ENCODE measurements at places on chromosomes 5 and 9.

DNA sequence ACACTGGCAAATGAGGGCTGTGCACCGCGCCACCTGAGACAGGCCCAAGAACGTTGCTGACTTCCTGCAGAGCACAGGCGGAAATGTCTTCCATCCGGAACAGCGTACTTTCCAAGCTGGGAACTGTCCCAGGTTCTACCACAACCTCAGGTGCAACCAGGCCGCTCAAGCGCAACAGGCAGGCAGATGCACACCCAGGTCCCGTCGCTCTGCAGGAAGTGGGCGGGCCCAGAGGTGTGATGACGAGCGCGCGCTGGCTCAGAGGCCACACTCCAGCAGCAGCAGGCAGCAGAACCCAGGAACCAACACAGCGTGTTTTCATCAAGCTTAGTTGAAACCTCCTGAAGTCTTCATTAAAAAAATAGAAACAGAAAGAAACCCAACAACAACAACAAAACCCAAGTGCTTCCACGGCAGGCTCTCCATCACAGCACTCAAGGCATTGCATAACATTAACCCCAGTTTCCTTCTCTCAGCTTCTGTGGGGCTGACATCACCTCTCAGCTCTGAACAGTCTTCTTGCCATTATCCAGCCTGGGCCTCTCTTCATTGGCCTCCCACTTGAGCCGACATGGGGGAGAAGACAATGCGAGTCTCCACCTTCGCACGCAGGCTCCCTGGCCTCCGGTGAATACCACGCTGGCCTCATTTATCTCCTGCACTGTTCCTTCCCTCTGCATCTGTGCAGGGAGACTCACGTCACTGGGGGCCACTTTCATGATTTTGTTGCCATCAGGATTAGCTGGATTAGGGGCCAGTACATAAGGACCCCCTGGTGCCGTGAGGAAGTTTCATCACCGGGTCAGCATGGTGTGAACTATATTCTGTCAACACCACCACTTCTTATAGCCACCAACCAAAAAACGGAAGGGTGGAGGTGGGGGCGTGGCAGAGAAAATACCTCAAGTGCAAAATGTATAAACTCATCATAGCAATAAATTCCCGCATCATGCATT, 22.1 kb downstream of the PTCH1 start:
- no peak for DNase-seq

DNA sequence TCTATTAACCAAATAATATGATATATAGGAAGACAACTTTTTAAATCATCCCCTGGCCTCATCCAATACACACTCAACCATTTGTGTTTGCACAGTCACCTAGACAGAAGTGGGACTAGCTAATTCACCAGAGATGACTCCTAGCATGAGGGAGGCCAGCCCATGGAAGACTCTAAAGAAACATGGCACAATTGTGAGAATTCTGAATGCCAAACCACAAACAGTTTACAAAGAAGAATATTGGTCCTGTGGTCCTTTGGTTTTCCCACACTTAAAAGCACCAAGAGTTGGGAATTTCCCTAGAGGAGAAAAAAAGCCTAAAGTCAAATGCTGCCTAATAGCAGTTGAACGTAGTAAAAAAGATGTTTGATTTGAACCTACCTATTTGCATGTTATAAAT, 609.9 kb downstream of the ACTL7B start:
- no peak for DNase-seq

- DNase-seq = no peak
Observed at GRCh38 chr5:108687595-108688200, 60.0 kb upstream of the FER start.

GRCh38 chr5:113176196-113176595, 199.6 kb downstream of the DCP2 start:
- no peak for DNase-seq

DNA sequence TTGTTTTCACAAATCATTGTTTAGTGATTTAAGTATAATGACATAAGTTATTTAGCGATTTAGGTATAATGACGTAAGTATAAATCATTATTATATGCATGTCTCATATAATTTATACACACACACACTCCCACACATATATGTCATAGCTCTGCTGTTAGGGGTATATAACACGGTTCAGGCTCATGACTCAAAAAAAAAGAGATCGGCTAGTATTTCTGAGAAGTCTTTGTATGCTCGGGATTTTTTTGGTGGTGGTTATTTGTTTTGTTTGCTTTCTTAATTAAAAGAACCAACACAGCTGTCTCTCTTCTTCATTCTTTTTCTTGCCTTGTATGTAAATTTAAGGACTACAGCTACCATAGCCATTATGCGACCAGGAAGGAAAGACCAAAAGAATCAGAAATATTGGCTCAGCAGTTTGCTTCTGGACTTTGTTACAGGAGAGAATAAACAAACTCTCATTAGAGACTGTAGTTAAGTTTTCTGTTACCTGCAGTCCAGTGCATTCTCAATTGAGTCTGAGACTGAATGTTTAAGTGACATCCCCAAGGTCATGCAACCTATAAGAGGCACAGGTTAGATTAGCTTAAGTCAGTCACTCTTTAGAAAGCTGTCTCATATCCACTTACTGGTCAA, 83.2 kb upstream of the NREP start:
- no peak for DNase-seq

- no peak for DNase-seq
Observed at GRCh38 chr5:172875505-172876279, 41.6 kb downstream of the ERGIC1 start.

DNA sequence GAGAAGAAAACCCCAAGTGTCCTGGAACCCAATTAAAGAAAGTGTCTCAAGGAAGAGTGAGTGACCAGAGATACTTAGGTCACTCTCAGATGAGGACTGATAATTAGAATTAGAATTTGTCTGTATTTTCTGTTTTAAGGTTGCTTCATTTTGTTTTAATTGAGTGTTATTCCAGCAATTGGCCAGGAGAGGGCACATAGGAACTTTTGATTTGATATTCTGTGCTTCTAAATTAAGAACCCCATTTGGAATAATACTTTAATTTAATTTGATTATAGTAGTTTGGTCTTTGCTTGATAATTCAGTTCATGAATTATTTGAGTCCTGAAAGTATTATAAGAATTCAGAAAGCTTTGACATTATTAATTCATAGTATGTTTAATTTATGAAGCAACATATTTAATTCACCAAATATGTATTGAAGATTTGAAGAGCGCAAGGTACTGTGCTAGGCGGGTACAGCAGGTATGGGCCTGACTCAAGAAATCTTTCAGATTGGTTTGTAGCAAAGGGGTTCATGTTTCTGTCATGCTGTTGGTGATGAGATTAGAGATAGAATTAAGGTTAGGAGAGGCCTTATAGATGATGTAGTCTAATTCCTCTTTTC, 4.9 kb downstream of the MRPL22 start:
- peak; percentile 41 for DNase-seq
